ENCODE measurements at places on chromosomes 6 and 20.

- DNase-seq, result no peak
Measured at GRCh38 chr20:5030348-5031205, 29.3 kb upstream of the SLC23A2 start.

DNA sequence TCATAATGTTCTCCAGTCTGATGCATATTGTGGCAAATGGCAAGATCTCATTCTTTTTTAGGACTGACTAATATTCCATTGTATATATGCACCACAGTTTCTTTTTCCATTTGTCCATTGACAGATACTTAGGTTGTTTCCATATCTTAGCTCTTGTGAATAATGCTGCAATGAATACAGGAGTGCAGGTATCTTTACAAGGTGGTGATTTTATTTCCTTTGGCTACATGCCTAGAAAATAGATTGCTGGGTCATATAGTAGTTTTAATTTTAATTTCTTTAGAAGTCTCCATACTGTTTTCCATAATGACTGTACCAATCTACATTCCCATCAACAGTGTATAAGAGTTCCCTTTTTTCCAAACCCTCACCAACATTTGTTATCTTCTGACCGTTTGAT is 97.5 kb downstream of the TRMT11 start:
- no peak for DNase-seq

GRCh38 chr6:132960720-132961119 is 146.4 kb downstream of the RPS12 start:
- no peak for DNase-seq

- DNase-seq, result no peak
Measured at GRCh38 chr6:153059311-153059710, 56.8 kb upstream of the MTRF1L start.

DNA sequence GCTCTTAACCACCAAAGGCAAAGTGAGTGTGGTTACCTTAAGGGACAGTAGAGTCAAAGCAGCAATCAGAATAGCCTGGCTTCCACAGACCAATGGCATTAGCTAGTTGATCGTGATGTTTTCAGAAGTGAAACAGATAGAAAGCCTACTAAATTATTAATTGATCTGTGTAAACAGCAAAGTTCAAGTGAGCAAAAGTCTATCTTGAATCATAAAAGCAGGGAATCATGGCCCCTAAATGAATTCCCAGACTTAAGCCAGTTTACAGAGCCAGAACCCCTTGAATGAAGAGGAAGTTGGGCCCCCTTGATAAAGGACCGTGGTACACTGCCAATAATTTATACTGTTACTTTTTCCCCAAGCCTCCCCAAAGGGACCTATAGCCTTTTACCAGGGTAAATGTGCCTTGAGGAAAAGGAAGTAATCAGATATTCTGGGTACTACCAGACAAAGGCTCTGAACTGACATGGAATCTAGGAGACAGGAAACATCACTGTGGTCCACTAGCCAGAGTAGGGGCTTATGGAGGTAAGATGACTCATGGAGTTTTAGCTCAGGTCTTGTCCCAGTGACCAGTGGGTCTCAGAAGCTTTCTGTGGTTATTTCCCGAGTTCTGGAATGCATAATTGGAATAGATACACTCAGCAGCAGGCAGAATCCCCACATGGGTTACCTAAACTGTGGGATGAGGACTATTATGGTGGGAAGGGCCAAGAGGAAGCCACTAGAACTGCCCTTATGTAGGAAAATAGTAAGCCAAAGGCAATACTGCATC is 317.5 kb downstream of the CD83 start:
- no peak for DNase-seq

DNA sequence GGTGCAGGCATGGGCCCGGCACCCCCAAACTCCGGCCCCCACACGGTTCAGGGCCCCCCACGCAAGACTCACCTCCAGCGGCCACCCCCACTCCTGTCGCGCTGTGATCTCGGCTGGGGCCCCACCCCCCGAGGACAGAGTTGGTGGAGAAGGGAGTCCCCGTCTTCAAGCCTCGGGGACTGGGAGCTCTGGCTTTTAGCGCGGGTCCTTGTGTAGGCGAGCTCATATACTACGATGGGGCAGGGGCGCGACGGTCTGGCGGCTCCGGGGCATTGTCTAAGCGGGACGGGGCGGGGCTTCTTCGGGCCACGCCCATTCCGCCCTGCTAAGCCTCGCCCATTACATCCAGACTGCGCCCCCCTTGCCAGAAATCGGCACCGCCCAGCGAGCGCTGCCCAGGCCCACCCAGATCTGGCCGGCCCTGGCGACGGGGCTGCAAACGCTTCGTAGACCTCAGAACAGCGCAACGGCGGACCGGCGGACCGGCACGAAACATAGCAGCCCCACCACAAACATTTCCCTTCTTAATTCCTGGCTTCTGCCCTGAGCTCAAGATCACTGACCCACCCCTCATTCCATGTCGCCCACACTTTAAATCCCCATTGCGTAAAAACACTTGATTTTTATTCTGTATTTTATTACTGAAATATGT is 1.0 kb upstream of the DDAH2 start:
- DNase-seq, result peak; percentile 85

DNA sequence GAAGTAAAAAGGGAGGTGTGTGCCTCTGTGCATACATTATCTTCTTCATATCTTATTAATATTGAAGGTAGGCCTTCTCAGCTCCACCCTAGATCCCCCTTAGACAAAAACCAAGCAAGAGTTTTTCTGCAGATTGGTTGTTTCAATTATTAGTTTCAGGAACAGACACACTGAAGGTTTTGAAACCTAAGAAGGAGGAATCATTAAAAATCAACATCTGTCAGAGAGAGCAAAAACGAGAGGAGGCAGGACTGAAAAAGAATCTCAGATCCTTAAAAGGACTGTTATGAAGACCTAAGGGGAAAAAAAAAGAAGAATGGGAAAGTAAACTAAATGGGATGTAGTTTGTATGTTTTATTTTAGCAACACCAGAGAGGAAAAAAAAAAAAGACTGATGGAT is 560.8 kb upstream of the JAG1 start:
- DNase-seq, result no peak

GRCh38 chr6:153958860-153959259 is 80.2 kb upstream of the OPRM1 start:
- no peak for DNase-seq

DNA sequence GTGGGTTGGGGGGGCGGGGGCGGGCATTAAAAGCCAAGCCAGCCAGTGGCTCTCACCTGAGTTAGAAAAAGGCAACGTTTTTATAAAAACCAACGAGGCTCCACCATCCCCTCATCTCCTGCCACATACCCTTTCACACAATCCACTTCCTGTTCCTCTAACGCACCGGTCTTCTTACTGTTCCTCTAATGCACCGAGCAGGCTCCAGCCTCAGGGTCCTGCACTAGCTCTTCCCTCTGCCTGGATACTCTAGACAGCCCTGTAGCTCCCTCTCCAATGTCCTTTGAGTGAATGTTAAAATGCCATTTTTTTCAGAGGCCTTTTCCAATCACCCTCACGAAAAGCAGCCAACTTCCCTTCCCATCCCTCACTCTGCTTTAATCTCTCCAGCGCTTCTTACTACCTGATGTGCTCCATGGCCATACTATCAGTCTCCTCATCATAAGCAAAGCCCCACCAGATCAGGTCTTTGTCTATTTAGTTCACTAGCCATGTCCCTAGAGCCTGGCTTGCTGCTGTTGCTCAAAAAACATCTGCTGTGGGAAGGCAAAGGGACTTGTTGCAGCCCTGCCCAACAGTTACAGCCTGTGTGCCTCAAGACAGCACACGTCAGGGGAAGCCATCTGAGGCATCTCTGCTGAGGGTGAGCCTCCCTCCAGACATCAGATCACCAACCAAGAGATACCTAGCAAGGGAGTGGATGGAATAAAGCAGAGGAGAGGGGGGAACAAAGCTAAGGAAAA is 3.9 kb downstream of the FKBP1A start:
- DNase-seq, result peak; percentile 43

DNA sequence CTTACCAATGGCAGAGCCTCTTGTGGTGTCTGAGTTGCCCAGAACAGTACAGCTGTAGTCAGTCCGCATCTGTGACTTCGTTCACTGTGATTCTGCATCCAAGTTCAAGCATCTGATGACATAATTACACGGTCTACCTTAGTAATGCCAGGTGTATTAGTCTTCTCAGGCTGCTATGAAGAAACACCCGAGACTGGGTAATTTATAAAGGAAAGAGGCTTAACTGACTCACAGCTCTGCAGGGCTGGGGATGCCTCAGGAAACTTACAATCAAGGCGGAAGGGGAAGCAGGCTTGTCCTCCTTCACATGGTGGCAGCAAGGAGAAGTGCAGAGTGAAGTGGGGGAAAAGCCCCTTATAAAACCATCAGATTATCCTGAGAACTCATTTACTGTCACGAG is 163.9 kb upstream of the SULF2 start:
- no peak for DNase-seq

DNA sequence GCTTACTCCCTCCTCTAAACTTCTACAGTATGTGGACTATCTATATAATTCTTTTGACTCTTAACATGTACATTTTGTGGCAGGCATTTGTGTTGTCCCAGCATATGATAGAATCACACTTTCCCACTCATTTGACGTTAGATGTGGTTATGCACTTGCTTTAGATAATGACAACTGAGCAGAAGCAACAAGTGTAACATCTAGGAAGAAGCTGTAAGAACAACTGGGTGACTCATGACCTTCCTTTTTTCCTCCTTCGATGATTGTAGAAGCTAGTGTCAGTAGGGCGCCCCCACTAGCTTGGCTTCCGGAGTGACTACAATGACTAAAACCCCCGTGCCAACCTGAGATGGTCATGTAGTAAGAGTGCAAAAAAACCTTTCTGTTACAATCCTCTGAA is 74.6 kb upstream of the CEP85L start:
- no peak for DNase-seq

DNA sequence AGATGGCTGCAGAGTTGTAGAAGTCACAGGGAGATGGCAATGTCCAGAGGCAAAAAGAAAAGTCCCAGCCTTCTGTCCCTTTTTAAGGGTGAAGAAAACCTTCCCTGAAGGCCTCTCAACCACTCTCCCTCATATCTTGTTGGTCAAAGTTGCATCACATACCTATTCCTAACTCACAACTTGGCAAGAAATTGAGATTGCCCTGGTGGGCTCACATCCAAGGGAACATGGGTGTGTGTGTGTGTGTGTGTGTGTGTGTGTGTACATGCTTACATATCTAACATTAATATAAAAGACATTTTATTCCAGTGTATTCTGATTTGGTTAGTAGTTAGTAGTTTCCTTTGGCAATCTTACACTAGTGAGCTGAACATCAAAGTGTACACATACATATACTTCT is 144.3 kb upstream of the SALL4 start:
- DNase-seq, result no peak

DNA sequence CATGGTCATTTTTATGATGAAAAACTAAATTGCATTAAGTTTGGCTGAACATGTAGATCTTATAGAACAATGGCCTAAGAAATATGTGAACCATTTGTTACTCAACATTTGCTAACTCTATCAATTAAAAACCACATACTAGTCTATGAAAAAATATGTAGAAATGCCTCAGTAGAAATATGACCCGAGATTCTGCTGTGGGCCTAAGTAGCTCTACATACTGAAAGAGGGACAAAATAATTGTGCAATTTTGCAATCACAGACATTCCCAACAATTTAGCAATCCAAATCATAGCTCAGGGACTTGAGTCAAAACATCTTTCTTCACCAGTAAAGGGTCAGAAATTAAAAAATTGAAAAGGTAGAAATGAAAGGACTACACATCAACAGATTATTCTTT is 619.0 kb downstream of the FRK start:
- no peak for DNase-seq

DNA sequence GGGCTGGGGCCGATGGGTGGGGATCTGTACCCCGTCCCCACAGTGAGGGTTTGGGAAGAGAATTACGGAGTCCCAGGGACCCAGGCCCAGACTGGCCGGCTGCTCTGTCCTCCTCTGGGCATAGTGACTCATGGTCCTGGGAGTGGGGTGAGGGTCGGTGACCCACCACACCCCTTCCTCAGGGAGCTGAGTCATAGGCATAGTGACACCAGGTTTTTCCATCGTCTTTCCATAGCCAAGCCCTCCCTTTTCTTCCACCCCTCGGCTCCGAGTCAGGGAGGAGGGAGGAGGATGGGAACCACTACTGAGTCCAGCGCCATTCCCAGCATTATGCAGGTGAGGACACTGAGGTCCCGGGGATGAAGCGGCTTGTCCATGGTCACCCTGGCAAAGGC is 8.9 kb downstream of the CYP21A2 start:
- DNase-seq, result no peak

- no peak for DNase-seq
Measured at GRCh38 chr6:16547587-16547986, 213.7 kb downstream of the ATXN1 start.

DNA sequence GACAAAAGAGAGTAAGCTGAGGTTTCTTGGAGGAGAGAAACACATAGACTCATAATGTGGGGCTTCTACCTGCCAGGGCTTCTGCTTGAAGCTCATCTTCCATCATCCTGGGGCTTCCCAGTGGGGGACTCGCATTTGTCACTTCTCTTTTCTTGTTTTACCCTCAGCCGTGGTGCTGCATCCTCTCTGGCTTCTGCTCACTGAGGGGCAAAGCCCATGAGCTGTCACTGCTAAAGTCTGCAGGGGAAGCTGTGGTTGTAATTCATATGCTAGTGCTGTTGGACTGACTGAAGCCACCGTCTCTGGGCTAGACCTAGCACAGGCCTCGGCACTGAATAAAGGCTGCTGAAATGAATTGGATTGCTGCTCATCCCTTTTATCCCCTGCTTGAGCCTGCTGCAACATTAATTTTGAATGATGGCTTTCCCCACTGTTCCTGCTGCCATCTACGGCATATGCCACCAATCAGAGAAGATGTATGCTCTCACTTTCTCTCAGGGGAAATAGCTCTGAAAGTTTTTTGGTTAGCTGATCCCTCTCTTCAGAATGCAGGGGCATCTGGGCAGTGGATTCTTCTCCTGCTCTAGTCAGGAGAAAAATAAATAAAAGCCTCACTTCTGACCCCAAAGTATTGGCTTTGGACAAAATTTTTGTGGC is 568.4 kb upstream of the MAP3K7 start:
- no peak for DNase-seq

- no peak for DNase-seq
Measured at GRCh38 chr20:43669332-43669731, 2.4 kb downstream of the MYBL2 start.

DNA sequence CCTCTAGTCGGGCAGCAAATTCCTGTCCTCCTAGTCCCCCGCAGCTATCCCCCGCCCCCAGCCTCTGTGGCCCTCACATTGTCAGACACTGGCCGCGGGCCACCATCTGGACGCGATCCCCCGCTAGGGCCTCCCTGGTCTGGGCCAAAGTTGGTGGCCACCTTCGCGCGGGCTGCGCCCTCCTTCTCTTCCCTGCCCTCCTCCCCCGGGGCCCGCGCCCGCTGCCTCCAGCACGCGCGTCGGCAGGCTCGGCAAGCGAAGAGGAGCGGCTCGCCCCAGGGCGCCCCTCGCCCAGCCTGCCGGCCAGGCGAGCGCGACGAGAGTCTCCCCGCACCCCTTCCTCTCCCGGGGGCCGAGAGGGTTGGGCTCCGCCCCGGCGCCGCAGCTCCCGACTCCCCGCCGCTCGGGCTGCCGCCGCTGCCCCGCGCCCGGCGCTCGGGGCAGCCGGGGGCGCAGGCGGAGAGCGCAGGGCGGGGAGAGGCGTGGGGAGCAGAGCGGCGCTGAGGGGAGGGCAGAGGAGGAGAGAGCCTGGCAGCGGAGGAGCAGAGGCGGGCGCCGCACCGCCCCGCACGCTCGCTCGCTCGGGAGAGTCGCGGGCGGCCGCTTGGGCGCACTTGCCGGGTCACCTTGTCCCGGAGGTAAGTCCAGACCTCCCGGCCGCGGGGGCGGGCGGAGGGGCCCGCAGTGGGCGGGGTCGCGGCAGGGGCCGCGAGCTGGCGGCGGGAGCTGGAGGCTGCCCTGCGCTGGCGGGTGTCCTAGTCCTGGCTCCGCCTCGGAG is at the start of gene SYNDIG1:
Gene SYNDIG1, plus strand, starts transcription at position 514 of the 778 bp plus-strand sequence. CDS start 73,469 bp downstream, outside the sequence.
- DNase-seq, result no peak

Data from activated naive CD8-positive, alpha-beta T cell treated with anti-CD3 and anti-CD28 coated beads, Interleukin-2, amount 10 ng/mL, durations not matched to agents 7 days and 5 days (primary cell).